Mesothelial cell of epicardium (in vitro differentiated cells): ENCODE measurements at places on chromosomes 11 and 22.

DNA sequence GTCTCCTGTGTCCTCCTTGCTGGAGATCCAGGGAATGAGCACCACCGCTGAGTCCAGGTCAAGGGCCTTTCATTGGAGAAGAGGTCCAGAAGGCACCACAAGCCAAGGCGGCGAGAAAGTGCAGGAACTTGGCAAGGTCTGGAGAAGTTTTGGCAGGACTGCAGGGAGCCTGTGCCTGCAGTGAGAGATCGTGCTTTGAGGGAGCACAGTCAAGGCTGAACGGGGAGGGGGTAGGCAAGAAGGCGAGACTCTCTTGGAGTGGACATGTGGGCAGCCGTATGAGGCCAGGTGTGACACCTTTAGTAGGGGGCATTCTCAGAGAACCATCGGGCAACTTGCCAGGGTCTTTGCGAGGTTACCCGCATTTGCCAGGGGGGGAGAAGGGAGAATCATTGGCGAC, 30.5 kb downstream of the LRRC10B start:
- DNase-seq: no peak

- no peak for DNase-seq
These were observed 58.9 kb downstream of the LINC01488 start for GRCh38 chr11:69540118-69541000.

- no peak for DNase-seq
These were observed 30.2 kb downstream of the GGT5 start for GRCh38 chr22:24214467-24215285.

DNA sequence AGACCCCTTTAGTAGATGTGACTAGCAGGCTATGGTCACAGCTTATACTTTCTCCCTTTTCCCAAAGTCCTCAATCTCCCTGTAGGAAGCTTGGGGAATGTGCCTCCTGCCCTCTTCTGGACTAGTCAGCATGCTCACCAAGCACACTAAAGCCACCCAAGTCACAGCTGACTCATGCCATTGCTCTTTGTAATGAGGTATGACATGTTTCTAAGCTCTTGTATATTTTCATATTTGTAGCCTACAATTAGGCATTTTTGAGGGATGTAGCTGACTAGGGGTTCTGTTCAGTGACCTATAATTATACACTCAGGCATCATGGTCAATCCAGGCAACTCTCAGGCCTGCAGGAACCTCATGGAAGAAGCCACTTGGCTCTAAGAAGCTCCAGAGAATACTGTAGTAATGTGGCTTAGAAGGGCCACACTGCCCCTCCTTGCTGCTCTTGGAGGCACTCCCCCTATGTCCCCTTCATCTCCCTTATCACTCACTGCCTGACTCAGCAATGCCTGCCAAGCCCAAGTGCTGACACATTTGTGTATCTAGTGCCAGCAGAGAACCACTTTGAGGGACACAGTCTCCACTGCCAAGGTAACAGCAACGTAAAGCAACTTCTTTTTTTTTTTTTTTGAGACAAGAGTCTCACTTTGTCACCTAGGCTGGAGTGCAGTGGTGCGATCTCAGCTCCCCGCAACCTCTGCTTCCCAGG, 86.2 kb downstream of the RPL27A start:
- no peak for DNase-seq

GRCh38 chr11:120830085-120830620, 193.7 kb upstream of the TBCEL start:
- no peak for DNase-seq

GRCh38 chr11:59550842-59551658, 39.7 kb downstream of the OR4D9 start:
- DNase-seq: peak; percentile 59

DNA sequence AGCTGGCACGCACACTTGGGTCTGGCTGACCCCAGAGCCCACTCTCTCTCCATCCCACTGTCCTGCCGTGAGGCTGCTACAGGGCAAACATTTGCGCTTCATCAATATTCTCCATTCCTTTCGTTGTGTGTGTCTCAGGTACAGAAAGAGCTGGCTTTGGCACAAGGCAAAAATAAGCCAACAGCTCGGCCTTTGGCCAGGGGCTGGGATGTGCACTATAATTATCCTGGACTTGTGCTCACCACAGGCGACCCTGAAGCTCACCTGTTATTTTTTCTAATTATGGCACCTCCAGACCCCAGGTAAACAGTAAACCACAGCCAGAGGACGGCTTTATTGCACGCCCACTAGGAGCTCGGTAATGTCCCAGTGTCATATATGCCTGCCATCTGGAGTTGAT, 10.9 kb downstream of the ZMAT5 start:
- DNase-seq: no peak

DNA sequence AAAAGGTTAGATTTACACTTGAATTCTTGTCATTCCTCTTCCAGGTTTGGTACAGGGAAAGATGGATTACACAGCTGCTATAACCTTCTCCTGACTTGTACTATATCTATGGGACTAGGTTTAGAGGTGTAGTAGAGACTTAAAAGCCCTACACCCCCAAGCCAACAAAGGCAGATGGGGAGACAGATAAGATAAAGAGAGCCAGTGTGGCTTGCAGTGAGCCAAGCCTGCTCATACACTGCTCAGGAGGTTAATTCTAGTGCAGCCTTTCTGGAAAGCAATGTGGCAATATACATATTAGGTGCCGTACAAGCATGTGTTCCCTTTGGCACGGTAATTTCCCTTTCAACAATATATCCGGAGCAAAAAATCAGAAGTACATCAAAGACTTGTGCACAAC, 10.8 kb downstream of the SIK3 start:
- DNase-seq: no peak

- no peak for DNase-seq
These were observed 3.1 kb upstream of the MN1 start for GRCh38 chr22:27804470-27805297.

DNA sequence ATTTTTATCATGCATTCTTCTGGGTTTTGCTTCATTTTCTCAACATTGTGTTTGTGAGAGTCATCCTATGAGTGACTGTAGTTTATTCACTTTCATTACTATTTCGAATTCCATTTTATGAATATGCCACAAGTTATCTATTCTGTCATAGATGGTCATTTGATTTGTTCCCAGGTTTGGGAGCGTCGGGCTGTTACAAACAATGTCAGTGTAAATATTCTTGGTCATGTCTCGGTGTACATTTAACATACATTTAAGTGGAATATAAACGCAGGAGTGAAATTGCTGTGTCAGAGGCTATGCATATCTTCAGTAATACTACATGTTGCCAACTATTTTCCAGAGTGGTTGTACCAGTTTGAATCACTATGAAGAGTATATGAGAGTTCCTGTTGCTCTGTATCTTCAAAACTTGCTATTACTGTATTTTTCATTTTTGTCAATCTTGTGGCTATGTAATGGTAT, 2.4 kb downstream of the TRIM44 start:
- DNase-seq: no peak

DNA sequence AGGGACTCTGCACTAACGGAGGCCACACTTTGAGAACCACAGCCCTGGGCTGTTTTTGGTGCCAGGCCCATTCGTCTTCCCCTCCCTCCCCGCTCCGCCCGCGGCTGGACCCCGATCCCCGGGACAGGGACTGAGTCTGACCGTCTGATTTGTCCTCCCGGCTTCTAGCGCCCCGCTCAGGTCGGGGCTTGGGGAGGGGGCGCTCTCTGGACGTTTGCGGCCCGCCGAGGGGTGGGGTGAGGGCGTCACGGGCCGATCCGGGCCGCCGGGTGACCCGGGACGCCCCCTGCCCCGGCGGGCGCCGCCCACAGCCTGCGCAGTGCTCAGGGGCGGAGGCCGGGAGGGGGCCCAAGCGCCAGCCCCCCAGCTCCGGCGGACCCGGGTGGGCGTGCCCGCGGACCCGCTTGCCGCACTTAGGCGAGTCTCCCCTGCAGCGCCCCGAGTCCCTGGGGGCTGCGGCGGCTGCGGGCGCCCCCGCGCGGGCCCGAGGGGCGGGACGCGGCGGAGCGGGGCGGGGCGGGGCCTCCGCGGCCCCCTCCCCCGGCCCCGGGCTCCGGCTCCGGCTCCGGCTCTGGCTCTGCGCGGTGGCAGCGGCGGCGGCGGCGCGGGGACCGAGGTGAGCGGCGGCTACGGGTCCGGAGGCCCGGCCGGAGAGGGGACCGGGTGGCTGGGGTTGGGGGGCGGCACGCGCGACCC, 33.7 kb upstream of the PRR5 start:
- DNase-seq: no peak

GRCh38 chr11:3130269-3131071, 34.6 kb downstream of the OSBPL5 start:
- peak; percentile 16 for DNase-seq

DNA sequence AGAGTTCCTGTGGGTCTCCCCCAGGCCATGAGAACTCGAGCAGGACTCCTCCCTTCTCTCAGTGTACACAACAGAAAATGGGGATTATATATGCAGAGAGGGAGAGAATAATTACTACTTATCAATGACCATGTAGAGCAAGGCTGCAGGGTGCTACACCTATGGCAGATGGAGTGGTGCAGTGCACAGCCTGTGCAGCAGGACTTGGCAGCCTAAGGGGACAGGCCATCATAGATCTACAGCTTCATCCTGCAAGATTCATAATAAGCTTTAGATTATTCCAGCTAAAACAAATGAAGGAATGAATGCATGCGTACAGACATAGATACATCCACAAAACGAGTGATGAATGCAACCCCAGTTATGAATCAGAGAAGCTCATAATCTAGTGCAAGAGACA, 8.4 kb upstream of the TP53I11 start:
- no peak for DNase-seq

DNA sequence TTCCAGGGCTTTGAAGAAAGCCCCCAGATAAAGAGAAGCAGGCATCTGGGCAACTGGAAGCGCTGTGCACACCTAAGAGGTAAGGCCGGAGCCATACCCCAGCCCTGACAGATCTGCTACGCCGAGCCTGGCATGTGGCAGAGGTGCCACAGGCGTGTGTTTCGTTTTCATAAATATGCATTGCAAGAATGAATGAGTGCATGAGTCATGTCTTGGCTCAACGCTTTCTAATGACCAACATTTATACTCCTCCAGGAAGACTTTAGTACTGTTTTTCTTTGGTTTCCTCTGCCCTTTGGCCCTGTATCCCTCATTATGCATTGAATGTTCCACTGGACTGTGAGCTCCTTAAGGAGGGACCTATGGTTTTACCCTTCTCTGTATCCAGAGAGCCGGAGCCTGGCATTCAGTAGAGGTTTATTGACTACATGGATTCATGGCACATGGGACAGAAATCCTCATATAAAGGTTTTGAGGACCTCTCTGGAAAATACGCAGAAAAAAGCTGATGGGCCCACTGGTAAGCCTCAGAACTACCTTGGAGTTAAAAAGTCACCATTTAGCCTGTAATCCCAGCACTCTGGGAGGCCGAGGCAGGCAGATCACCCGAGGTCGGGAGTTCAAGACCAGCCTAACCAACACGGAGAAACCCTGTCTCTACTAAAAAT, 38.9 kb upstream of the CSNK2A3 start:
- DNase-seq: no peak

DNA sequence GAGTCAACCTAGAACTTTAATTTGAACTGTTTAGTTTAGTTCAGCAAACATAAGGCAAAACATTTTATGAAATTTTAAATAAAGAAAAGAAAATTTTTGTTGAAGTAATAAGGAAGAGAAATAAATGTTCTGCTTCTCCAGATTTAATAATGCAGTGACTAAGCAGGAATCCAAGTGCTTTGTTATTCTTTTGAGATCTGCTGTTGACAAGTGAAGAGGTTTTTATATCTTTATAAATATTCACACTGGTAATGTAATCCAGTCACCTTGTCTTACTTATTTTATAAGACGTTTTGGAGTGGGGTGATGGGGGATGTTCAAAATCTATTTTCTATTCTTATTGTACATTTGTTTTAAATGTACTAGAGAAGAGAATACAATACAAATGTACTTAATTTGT, 725.9 kb upstream of the CCDC179 start:
- no peak for DNase-seq

GRCh38 chr22:17339095-17339693, 30.1 kb upstream of the CECR2 start:
- DNase-seq: no peak
